Myocyte (in vitro differentiated cells): ENCODE measurements at places on chromosomes 13 and 19. TPM values are rescaled to one million over a fixed set of nuclear protein-coding genes. Genes with fewer than 3 reads are reported as not detected.

VSTM2B gene
- total RNA-seq: not detected in 2 replicates

CBLC gene
- total RNA-seq: not detected in 2 replicates

LGALS13 gene
- total RNA-seq: not detected in 2 replicates

FCAR gene
- total RNA-seq: not detected in 2 replicates

KLK14 gene
- total RNA-seq: not detected in 2 replicates

SULT2A1 gene
- total RNA-seq: not detected in 2 replicates

ZSCAN4 gene
- 0.16 and 0.67 TPM in 2 replicates for total RNA-seq
